Fibroblast of lung (primary cell): ENCODE measurements at places on chromosomes 7 and 10.

GRCh38 chr7:27532314-27532713, 130.4 kb downstream of the HIBADH start:
- no peak overlapping the region for H3K4me3 ChIP-seq
- H3K36me3 ChIP-seq: no peaks in the 10 kb centered on the region
- no peaks in the 10 kb centered on the region for H3K4me1 ChIP-seq
- DNase-seq: peak; percentile 60

DNA sequence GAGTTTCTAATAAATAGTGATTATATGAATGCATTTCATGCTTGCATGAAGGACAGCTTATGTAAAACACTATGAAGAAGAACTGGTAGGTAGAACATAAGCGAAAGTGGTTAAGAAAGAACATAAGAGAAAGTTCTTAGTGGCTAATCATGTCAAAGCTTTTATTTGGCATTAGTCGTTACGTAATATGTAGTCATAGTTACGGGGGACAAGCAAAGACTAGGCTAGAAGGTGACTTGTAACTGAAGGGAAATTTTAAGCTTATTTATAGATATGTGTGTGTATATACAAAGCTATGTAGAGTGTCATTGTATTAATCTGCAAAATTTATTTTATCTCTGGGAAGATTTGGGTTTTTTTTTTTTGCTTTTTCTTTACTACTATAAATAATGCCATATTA, 36.9 kb downstream of the CAPZA2 start:
- no peak overlapping the region for H3K4me3 ChIP-seq
- H3K27ac ChIP-seq: no peak overlapping the region
- H3K4me1 ChIP-seq: no peaks in the 10 kb centered on the region
- H3K36me3 ChIP-seq: no peaks in the 10 kb centered on the region
- DNase-seq: no peak
- H3K27me3 ChIP-seq: no peaks in the 10 kb centered on the region

- H3K36me3 ChIP-seq: no peaks in the 10 kb centered on the region
- H3K4me1 ChIP-seq: peaks cover 10% of the 10 kb centered on the region
These were observed 183.2 kb downstream of the PRPF18 start for GRCh38 chr10:13769946-13770345.

DNA sequence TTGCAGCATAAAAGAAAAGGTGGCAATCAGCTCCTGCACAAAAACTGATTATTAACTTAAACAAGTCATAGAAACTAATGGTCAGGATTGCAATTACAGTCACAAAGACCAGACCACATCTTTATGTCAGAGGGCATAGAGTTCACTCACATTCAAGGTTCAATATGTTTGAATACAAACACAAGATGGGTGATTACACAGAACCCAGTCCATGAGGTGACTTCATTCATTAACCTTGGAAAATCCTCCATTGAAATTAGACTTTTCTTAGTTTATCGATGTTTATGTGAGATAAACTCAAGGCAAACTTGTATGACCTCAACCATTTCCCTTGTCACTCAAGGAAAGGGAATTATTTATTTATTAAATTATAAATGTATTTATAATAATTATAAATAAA, 388.6 kb upstream of the LRRTM3 start:
- no peaks in the 10 kb centered on the region for H3K27me3 ChIP-seq
- no peaks in the 10 kb centered on the region for H3K4me1 ChIP-seq
- no peaks in the 10 kb centered on the region for H3K36me3 ChIP-seq
- no peak overlapping the region for H3K4me3 ChIP-seq
- DNase-seq: no peak

DNA sequence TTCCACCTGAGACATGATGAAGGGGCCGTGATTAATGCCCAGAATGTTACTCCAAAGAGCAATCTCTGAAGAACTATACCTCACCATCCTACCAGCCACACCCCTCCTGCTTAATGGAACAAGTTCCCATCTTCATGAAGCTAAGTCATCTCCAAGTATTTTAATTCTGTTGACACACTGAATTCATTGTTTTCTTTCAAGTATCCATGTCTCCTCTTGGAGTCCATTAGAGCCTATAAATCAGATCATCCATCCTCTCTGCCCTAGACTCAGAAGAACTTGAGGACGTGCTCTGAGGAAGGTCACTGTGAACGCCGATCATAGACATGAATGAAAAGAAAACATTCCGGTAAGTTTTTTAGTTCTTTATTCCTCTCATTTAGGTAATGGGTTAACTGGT, 126.8 kb downstream of the RSU1 start:
- H3K27ac ChIP-seq: no peak overlapping the region
- no peak for DNase-seq
- H3K36me3 ChIP-seq: no peaks in the 10 kb centered on the region
- H3K4me1 ChIP-seq: no peaks in the 10 kb centered on the region

DNA sequence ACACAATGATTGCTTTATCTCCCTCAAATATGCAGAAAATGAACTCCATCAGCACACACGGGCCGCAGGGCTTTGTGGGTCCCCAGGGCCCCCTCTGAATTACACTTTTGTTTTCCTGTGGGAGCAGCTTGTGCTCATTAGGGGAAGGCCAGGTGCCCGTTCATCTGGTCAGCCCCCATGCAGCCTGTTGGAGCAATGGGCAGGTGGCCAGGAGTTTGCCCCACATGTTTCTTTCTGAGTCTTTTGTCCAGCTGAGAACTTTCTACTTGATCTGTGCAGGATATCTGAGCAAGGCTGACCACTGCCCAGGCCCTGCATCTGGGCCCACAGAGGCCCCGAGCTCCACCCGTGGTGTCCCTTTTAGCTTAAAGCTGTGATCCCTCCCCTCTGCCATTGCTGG, 105.3 kb upstream of the FAM20C start:
- DNase-seq: peak; percentile 40
- no peaks in the 10 kb centered on the region for H3K36me3 ChIP-seq
- H3K27me3 ChIP-seq: no peaks in the 10 kb centered on the region

- no peak for DNase-seq
- no peaks in the 10 kb centered on the region for H3K36me3 ChIP-seq
- H3K4me3 ChIP-seq: peak overlapping the region; percentile 90
These were observed 324 bp upstream of the TET1 start for GRCh38 chr10:68559841-68560185.

DNA sequence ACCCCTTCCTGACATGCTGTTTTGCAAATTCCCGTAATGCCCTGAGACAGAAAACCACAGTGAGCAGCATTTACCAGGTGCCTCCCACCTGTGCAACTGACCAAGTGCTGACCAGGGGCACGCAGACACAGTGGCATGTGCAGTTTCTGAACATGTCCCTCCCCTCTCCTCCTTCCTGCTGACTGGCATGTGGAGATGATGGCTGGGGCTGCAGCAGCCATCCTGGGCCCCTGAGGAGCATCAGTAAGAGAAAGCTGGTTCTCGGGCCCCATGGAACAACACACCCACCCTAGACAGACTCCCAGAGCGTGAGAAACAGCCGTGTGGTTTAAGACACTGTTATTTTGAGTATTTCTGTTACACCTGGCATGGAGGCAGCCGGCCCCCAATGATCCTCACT, 66.2 kb upstream of the PDGFA start:
- H3K4me1 ChIP-seq: peaks cover 2% of the 10 kb centered on the region
- no peak for DNase-seq
- no peak overlapping the region for H3K4me3 ChIP-seq
- no peak overlapping the region for H3K27ac ChIP-seq
- no peaks in the 10 kb centered on the region for H3K27me3 ChIP-seq
- H3K36me3 ChIP-seq: no peaks in the 10 kb centered on the region

DNA sequence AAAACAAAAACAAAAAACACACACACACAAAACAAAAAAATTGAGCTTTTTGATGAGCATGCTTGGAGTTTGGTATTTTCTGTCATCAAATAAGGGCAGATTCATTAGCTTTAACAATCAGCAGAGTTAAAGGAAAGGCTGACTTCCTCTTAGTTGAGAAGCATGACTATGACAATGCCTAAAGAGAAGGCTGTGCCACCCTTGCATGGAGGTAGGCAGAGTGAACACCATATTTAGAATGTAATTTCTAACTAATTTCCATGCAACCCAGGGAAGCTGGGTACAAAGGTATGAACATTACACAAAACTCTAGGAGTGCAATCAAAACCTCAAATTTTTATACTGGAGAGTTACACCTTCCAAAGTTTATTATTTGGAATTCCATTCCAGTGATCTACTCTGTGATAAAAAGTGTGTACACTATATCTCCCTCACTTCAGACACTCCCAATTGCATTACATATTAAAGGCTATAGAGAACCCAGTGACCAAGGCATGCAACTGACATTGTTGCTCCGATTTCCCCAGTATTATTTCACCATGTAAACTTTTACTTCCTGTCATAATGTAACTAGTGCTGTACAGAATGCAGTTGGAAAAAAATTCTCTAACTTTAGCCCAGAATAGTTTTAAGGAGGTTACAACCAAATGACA, 9.4 kb upstream of the CYCS start:
- H3K27ac ChIP-seq: no peak overlapping the region
- no peak for DNase-seq
- H3K27me3 ChIP-seq: no peaks in the 10 kb centered on the region
- no peaks in the 10 kb centered on the region for H3K36me3 ChIP-seq
- H3K4me3 ChIP-seq: no peak overlapping the region

DNA sequence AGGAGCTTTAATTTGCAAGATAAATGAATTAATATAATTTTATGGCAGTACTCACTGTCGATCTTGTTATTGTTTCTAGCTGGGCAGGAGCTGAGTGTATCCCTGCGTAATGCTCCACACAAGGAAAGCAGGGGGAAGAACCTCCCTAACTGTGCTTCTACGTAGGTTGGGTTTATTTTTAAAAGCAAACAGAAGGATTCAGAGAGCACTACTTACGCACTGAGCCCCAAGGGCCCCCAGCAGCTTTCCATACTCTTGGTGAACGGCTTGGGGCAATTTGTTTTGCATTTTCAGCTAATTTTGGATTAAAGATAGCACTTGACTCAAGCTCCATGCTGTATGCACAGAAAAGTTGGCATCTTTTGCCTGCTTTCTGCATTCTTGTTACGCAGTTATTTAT, 9.6 kb downstream of the DUSP5 start:
- H3K27ac ChIP-seq: no peak overlapping the region
- H3K4me3 ChIP-seq: no peak overlapping the region
- H3K4me1 ChIP-seq: peaks cover 38% of the 10 kb centered on the region
- H3K36me3 ChIP-seq: peaks cover 37% of the 10 kb centered on the region
- H3K27me3 ChIP-seq: no peaks in the 10 kb centered on the region

- no peaks in the 10 kb centered on the region for H3K36me3 ChIP-seq
- H3K27me3 ChIP-seq: no peaks in the 10 kb centered on the region
- no peak overlapping the region for H3K27ac ChIP-seq
- H3K4me1 ChIP-seq: no peaks in the 10 kb centered on the region
- H3K4me3 ChIP-seq: no peak overlapping the region
These were observed 64.4 kb downstream of the NPTX2 start for GRCh38 chr7:98681511-98681910.

DNA sequence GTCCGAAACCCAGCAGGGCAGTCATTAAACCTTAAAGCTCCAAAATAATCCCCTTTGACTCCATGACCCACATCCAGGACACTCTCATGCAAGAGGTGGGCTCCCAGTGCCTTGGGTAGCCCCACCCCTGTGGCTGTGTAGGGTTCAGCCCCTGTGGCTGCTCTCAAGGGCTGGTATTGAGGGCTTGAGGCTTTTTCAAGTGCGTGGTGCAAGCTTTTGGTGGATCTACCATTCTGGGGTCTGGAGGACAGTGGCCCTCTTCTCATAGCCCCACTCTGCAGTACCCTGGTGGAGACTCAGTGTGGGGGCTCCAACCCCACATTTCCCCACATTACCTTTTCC, 50.5 kb downstream of the RSBN1L start:
- no peaks in the 10 kb centered on the region for H3K36me3 ChIP-seq
- no peak overlapping the region for H3K27ac ChIP-seq
- H3K4me3 ChIP-seq: no peak overlapping the region

DNA sequence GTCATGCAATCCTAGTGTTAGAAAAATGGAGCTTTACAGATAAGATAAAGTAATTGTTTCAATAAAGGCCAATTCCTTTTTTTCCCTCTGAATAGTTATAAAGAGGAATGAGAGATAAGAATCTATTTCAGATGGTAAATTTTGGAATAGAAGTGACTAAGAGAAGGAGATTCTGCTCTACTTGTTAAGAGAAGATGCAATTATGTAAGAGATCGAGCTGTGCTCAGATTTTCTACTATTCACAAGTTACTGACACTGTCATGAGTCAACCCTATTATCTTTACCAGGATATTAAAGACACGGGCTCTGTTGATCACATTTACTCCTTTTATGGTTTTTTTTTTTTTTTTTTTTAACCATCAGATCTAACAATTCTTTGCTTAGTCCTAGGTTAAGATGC, 511.3 kb downstream of the ARL4A start:
- no peaks in the 10 kb centered on the region for H3K36me3 ChIP-seq
- no peak for DNase-seq
- no peaks in the 10 kb centered on the region for H3K27me3 ChIP-seq
- H3K4me3 ChIP-seq: no peak overlapping the region
- no peak overlapping the region for H3K27ac ChIP-seq
- H3K4me1 ChIP-seq: no peaks in the 10 kb centered on the region

GRCh38 chr10:131670341-131670740, 230.5 kb upstream of the PPP2R2D start:
- no peaks in the 10 kb centered on the region for H3K36me3 ChIP-seq
- no peak overlapping the region for H3K4me3 ChIP-seq
- no peaks in the 10 kb centered on the region for H3K27me3 ChIP-seq
- DNase-seq: no peak

DNA sequence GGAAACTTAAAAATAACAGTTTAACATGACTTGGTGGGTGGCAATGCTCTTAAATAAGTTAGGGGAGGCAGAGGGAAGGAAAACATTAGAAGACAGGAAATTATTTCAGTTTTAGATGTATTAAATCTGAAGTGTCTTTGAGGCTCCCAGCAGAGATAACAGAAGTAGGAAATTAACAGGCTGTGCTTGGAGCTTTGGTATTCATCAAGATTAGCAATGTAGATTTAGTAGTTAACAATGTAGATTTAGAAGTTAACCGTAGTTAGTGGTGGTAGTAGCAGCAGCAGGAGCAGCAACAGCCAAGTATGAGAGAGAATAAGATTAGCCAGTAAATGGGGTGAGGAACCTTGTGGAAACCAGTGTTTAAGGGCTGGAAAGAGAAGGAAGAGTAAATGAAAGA, 48.7 kb upstream of the UBN2 start:
- no peak for DNase-seq
- no peaks in the 10 kb centered on the region for H3K4me1 ChIP-seq
- H3K36me3 ChIP-seq: no peaks in the 10 kb centered on the region
- no peak overlapping the region for H3K4me3 ChIP-seq

- H3K4me1 ChIP-seq: no peaks in the 10 kb centered on the region
- H3K36me3 ChIP-seq: no peaks in the 10 kb centered on the region
- no peak for DNase-seq
- no peak overlapping the region for H3K27ac ChIP-seq
- H3K4me3 ChIP-seq: no peak overlapping the region
These were observed 17.2 kb upstream of the MEOX2 start for GRCh38 chr7:15703732-15704131.

DNA sequence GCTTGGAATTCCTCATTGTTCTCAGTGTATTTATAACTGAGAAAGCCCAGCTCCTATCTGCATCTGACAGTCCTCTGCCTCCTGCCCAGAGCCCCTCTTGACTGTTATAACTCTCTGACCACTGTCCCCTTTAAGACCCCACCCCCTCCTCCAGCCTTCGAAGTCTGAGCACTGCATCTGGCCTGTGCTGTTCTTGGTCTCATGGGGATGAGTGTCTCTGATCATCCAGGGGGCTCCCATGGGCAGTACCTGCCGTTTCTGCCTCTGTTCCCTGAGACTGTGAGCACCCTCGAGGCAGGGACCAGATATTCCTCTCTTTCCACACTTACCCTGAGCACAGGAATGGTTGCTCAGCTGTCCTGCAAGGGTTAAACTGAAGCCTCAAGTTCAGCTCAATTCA, 7.7 kb downstream of the GHRHR start:
- no peak overlapping the region for H3K4me3 ChIP-seq
- no peaks in the 10 kb centered on the region for H3K36me3 ChIP-seq
- no peak for DNase-seq
- peaks cover 17% of the 10 kb centered on the region for H3K27me3 ChIP-seq
- no peaks in the 10 kb centered on the region for H3K4me1 ChIP-seq
